Esophagus squamous epithelium (tissue), 5 donors: ENCODE measurements at places on chromosomes 7 and 10.

GRCh38 chr10:49500412-49500811 is 38.5 kb downstream of the ERCC6 start:
- DNase-seq: no peak

GRCh38 chr10:84348447-84348846 is 20.1 kb downstream of the CCSER2 start:
- no peak for DNase-seq

DNA sequence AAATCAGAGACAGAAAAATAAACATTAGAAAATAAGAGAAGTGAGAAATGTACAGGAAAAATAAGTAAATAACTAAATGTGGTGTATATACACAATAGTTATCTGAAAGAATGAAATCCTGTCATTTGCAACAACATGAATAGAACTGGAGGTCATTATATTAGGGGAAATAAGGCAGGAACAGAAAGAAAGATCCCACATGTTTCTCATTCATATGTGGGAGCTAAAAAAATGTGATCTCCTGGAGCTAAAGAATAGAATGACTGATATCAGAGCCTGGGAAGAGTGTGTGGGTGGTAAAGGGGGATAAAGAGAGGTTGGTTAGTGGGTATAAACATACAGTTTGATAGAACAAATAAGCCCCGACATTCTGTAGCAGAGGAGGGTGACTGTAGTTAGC is 27.3 kb downstream of the PLXDC2 start:
- DNase-seq: no peak

GRCh38 chr10:100728928-100729861 is 16.2 kb upstream of the PAX2 start:
- DNase-seq: no peak

DNA sequence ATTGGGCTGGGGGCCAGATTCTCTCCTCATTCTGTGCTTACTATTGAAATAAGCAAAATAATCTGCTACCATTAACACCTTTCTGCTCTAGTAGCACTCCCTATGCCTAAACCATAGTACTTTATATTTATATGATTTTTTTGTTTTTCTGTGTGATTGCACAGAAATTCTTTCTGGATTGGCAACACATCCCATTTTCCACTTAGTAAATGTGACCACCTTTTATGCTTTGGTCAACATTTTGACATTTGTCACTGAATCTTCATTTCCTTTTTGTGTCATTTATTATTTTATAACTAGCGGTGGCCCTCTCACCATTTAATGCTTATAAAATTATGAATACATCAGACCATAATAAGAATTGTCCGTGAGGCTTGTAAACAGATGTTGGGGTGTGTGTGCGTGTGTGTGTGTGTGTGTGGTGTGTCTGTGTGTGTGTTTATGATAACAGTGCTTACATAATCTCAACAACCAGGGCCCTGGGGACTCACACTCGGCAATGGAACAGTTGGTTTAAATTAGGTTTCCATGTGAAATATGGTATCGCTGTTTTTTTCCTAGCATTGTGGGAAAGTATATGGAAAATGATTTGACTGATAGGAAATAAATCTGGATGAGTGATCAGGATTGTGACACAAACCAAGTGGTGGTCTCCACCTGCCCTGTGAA is 138.9 kb downstream of the NOC3L start:
- DNase-seq: no peak

GRCh38 chr10:43304079-43304686 is 37.3 kb upstream of the RASGEF1A start:
- no peak for DNase-seq

- DNase-seq: no peak
Measured at GRCh38 chr10:283916-284356, 148.7 kb downstream of the ZMYND11 start.

DNA sequence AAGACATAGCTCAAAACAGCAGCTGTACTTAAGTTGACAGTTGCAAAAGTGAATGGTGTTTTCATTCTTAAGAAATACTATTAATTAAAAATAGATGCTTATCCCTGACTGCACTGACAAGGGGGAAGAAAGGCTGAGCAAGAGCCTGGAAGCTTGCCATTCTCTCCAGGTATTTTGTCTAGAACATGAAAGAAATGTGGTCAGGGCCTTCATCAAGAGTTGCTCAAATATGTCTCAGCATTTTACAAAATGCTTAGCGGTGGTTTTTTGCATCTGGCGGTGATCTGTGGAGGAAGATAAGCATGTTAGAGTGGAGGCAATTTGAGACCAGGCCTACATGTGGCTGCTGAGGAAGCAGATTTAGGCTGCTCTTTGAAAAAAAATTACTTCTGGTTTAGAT is 46.4 kb upstream of the CC2D2B start:
- no peak for DNase-seq

GRCh38 chr10:74021248-74022055 is 23.5 kb downstream of the VCL start:
- no peak for DNase-seq

GRCh38 chr10:58393317-58393716 is 8.1 kb downstream of the TFAM start:
- no peak for DNase-seq

GRCh38 chr10:70145166-70145665 is 1.3 kb downstream of the TYSND1 start:
- DNase-seq: no peak

- DNase-seq: no peak
Measured at GRCh38 chr7:41002741-41003610, 699.9 kb downstream of the INHBA start.

GRCh38 chr7:103073989-103074518 is 542 bp downstream of the FBXL13 start:
- no peak for DNase-seq

DNA sequence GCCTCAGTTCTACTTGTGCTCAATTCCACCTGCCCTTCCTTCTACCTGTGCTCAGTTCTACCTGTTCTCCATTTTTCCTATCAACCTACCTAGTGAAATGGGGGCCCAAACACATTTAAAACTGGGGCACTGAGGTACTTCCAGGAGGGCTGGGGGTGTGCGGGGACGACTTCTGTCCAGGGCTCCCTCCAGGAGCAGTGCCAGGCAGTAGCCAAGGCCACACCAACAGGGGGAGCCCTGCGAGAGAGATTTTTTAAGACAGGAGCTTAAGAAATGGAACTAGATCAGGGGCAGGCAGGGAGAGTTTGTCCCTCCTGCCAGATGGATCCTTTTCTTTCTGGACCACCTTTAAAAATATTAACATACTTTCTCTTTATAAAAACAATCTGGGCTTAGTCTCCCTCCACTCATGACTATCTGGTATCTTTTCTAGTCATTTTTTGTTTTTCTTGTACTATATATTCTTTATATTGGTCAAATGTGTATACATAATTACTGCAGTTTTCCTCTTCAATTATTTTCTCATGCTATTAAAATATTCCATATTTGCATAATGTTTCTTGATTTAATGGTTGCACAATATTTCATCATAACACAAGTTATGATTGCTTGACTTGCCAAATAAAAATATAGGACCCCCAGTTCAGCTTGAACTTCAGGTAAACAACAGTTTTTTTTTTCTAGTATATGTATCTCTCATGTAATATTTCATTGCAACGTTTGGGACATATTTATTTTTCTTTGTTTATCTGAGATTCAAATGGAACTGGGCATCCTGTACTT is 47.3 kb upstream of the INSYN2A start:
- DNase-seq: no peak

GRCh38 chr10:61541960-61542359 is 88.8 kb upstream of the TMEM26 start:
- DNase-seq: no peak

DNA sequence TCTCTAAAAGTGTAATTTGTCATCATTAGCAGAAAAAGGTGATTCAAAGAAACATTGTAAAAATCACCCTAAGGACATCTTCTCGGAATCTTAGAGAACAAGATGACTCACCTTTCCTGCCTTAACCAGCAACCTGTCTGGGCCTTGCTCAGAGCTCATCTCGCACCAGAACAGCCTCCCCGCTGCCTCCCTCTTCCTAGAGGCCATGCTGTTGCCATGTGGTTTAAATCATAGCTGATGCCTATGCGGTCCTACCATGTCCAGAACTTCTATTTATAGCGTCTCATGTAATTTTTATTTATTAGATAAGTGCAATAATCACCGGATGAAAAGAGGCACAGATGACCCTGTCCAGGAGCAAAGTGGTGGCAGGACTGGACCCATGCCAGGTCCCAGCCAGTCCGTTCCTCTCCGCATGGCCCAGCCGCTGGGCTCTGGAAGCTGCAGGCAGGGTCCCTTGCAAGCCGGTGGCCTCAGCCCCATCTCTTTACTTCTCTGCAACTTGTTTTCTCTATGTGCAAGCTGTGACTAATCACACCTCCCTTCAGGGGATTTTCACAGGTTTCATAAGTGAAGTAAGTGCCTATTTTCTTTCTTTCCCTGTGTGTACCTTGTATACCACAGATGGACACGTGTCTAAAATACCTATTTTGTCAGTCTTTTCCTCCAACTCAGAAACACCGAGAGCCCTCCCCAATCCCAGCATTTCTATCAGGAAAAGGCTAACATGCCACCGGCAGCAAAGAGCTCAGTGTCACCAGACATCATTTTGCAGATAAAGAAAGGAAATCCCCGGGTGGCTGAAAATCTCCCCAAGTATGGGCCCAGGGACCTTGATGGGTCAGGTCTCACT is 27.1 kb downstream of the KLF6 start:
- no peak for DNase-seq

GRCh38 chr7:26167303-26167934 is 15.4 kb downstream of the NFE2L3 start:
- no peak for DNase-seq

- no peak for DNase-seq
Measured at GRCh38 chr7:143281529-143281928, 3.2 kb upstream of the TMEM139 start.

- no peak for DNase-seq
Measured at GRCh38 chr7:102832674-102833073, 80.1 kb upstream of the LRRC17 start.

GRCh38 chr10:100575585-100576281 is 40.0 kb downstream of the HIF1AN start:
- DNase-seq: no peak

- no peak for DNase-seq
Measured at GRCh38 chr10:29760138-29760900, 125.5 kb upstream of the SVIL start.

- DNase-seq: no peak
Measured at GRCh38 chr7:105826143-105826542, 50.3 kb downstream of the ATXN7L1 start.

- DNase-seq: no peak
Measured at GRCh38 chr7:143455491-143455890, 12.2 kb downstream of the TAS2R60 start.

GRCh38 chr10:129946859-129947258 is 17.2 kb downstream of the EBF3 start:
- DNase-seq: no peak

DNA sequence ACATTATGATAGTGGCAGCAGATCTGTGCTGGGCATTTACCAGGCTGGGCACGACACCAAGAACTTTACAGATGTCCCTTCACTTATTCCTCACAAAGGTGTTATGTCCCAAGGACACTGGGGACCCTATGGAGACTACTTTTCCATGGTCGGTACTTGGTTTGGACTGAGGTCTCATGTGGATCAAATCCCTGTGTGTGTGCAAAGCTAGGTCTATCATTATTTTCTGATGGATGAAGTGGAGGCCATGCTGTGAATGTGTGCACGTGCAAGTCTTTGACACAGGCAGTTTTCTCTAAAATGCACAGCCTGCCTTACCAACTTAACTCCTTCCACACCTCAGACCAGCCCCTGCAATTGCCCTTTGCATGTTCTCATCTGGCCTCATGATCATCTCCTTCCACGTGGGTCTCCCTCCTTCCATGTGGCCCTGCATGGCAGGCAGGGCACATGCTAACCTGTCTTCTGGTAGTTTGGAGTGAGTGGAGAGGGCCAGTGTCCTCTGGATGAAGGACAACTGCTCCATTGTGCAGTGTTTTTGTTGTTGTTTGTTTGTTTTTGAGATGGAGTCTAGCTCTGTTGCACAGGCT is 16.0 kb upstream of the ZNF273 start:
- no peak for DNase-seq

DNA sequence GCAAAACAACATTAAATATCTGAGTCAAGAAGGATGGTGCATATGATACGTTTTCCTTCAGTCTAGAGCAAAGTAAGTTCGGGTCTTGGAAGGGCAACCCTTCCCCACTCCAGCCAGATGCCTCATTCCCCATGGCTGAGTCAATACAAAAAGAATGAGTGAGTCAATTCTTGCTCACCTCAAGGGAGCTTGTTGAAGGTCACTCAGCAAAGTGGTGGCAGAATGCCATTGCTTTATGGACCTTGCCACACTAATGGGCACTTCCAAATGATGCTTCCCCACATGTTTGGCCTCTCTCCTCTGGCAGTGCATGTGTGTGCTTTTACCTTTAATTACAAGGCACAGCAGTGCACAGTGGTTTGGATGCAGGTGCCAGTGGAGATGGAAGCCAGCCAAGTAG is 296.5 kb downstream of the SORCS3 start:
- no peak for DNase-seq

GRCh38 chr7:21580073-21580521 is 37.3 kb downstream of the DNAH11 start:
- DNase-seq: no peak

DNA sequence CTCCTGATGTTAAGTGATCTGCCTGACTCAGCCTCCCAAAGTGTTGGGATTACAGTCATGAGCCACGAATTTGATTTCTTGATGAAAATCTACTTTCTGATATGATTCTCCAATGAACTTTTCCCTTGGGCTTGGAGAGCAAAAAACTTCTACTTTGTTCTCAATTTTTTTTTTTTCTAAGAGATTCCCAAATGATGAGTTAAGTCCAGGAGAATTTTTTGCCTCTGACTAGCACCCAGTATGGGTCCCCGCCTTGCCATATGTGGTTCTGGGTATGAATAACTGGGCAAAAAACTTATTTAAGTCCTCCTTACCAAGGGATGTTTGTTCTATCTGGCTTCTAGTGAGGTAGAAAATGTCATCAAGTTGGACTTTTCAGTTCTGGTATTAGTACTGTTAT is 147.9 kb upstream of the LYZL1 start:
- DNase-seq: no peak

DNA sequence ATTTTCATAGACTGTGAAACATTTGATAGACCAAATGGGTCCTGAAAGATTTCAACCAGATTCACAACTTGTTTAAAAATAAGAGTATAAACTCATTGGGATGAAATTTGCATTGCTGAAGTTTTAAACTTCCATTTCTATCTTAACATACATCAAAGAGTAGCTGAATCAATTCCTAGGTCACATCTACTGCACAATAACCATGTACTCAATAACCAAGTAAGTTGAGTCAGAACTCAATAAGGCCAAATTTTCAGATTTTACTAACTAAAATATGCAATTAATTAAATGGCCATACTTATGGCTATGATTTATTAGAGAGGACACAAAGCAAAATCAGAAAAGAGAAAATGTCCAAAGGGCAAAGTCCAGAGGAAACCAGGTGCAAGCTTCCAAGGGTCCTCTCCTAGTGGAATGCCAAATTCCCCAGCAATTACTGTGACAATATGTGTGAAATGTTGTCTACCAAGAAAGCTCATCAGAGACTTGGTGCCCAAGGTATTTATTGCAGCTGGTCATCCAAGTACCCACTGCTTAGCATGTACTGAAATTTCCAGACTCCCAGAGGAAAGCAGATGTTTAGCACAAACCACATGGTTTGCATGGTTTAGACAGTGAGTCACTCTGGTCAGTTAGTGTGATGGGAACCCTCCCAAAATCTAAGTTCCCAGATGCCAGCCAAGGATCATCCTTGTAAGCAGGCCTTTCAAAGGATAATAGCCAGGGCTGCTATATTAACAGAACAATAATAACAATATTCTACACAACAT is 238.9 kb downstream of the IPMK start:
- DNase-seq: no peak
